ENCODE measurements at places on chromosomes 7 and 10. TPM values are rescaled to one million over a fixed set of nuclear protein-coding genes. Genes with fewer than 3 reads are reported as not detected.

The SPDYE11 gene
- 0.22 TPM for total RNA-seq

GRCh38 chr10:66534866-66535265 lies 391.0 kb upstream of the LRRTM3 start:
- H3K36me3 ChIP-seq, result no peaks in the 10 kb centered on the region
- no peak for DNase-seq
- H3K27ac ChIP-seq, result no peak overlapping the region
- peaks cover 13% of the 10 kb centered on the region for H3K4me1 ChIP-seq
- no peak overlapping the region for H3K4me3 ChIP-seq
- peaks cover 12% of the 10 kb centered on the region for H3K27me3 ChIP-seq

The RPEL1 gene
- total RNA-seq, result not detected

- H3K4me3 ChIP-seq, result no peak overlapping the region
- H3K27me3 ChIP-seq, result no peaks in the 10 kb centered on the region
- H3K36me3 ChIP-seq, result no peaks in the 10 kb centered on the region
- peaks cover 50% of the 10 kb centered on the region for H3K4me1 ChIP-seq
Observed at GRCh38 chr7:69624435-69625230, 26.4 kb downstream of the AUTS2 start.

- no peaks in the 10 kb centered on the region for H3K4me1 ChIP-seq
- no peak overlapping the region for H3K4me3 ChIP-seq
- H3K27me3 ChIP-seq, result no peaks in the 10 kb centered on the region
- no peak for DNase-seq
- no peaks in the 10 kb centered on the region for H3K36me3 ChIP-seq
- H3K27ac ChIP-seq, result no peak overlapping the region
Observed at GRCh38 chr10:109025172-109025571, 898.1 kb downstream of the XPNPEP1 start.

The SP8 gene
- 1.1 TPM for total RNA-seq

The ITGA8 gene
- total RNA-seq, result 0.36 TPM

The RTKN2 gene
- total RNA-seq, result 13.2 TPM

GRCh38 chr7:137695942-137696341 lies 150.8 kb downstream of the DGKI start:
- no peak for DNase-seq
- H3K36me3 ChIP-seq, result no peaks in the 10 kb centered on the region
- no peak overlapping the region for H3K27ac ChIP-seq

DNA sequence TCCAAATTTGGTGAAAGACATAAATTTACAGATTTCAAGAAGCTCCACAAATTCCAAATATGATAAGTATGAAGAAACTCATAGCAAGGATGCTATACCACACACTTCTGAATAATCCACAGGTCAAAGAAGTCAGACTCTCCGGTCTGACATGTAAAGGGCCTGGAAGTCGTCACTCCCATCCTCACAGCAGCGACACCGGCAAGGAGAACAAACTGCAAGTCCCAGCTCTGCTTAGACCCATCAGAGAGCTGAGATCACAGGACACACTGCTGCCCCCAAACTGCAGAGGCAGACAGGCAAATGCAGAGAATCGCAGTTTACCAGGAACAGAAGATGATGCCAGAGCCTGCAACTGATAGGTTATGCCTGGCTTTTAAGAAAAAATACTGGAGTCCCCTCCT lies 62.0 kb downstream of the AMZ1 start:
- DNase-seq, result no peak
- peaks cover 8% of the 10 kb centered on the region for H3K4me1 ChIP-seq

GRCh38 chr10:8013619-8014018 lies 40.9 kb upstream of the GATA3 start:
- H3K4me1 ChIP-seq, result peaks cover 2% of the 10 kb centered on the region
- H3K27ac ChIP-seq, result no peak overlapping the region
- H3K4me3 ChIP-seq, result no peak overlapping the region
- no peak for DNase-seq
- peaks cover 22% of the 10 kb centered on the region for H3K36me3 ChIP-seq

The ALOX5 gene
- 1.9 TPM for total RNA-seq

The STRIP2 gene
- total RNA-seq, result 6.5 TPM

- no peak overlapping the region for H3K27ac ChIP-seq
- H3K4me3 ChIP-seq, result no peak overlapping the region
- peaks cover 9% of the 10 kb centered on the region for H3K27me3 ChIP-seq
- no peaks in the 10 kb centered on the region for H3K36me3 ChIP-seq
- no peaks in the 10 kb centered on the region for H3K4me1 ChIP-seq
Observed at GRCh38 chr10:11106621-11107374, 89.1 kb downstream of the CELF2 start.

DNA sequence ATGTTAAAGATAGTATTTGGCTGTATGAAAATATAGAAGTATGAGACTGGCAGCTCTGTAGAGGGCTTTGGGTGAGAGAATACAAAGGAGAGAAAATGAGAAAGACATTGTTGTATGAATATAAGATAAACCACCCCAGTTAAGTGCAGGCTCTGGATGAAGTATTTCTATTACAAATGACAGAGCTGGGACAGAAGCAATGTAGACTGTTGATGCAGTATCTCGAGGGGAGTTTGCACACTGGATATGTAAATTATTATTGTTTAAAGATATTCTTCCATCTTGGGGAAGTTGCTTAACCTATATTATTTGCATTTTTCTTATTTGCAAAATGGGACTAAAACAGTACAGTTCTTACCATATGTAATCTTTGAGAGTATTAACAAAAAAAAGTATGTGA lies 31.5 kb downstream of the ENTPD1 start:
- no peaks in the 10 kb centered on the region for H3K4me1 ChIP-seq
- no peak overlapping the region for H3K4me3 ChIP-seq
- no peaks in the 10 kb centered on the region for H3K36me3 ChIP-seq
- DNase-seq, result no peak
- no peak overlapping the region for H3K27ac ChIP-seq
- H3K27me3 ChIP-seq, result peaks cover 5% of the 10 kb centered on the region

GRCh38 chr10:30737931-30738391 lies 108.4 kb upstream of the LYZL2 start:
- H3K27me3 ChIP-seq, result peaks cover 7% of the 10 kb centered on the region
- no peak for DNase-seq
- no peaks in the 10 kb centered on the region for H3K36me3 ChIP-seq

Data from progenitor cell of endocrine pancreas (in vitro differentiated cells).